ENCODE measurements at places on chromosomes 6 and 20. TPM values are rescaled to one million over a fixed set of nuclear protein-coding genes. Genes with fewer than 3 reads are reported as not detected.

The TDRD6 gene
- not detected for total RNA-seq

The TUBB2B gene
- total RNA-seq = 158 TPM

The BHLHE23 gene
- total RNA-seq = not detected

The TSHZ2 gene
- total RNA-seq = 4.1 TPM

The NKX2-4 gene
- 0.13 TPM for total RNA-seq

The NR2E1 gene
- total RNA-seq = not detected
